ENCODE measurements at places on chromosomes 3 and 15.

DNA sequence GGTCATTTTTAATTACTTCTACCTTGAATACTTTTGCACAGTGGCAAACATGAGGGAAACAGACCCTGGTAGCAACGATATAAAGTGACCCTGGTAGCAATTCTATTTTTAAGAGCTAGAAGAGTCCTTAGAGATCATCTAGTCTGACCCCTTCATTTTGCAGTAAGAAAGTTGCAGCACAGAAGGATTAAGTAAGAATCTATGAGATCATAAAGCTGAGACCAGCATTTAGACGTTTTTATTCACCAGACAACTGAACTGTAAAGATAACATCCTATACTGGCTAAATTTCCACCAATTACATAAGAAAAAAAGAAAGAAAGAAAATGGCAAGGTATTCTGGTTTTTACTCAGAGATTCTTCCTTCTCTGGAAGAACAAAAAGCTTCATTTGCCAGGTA is 49.9 kb downstream of the LRRFIP2 start:
- no peak for DNase-seq

GRCh38 chr3:139218046-139218445 is 125.8 kb upstream of the MRPS22 start:
- DNase-seq = no peak

DNA sequence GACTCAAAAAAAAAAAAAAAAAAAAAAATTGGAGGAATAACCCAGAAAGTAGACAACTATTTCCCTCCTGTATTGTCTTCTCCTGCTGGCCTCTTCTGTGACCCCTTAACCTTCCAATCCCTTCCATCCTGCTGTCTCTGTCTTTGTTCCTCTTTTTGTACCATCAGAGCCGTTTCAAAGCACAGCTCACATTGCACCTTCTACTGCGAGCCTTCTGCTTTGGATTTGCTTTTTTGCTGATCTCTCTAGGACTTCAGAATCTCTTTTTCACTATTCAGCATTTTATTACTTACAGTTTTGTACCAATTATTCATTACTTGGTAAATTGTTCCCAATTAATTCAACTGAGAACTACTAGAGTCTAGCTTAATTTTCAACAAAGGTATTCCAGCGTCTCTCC is 284.0 kb upstream of the TBL1XR1 start:
- no peak for DNase-seq

GRCh38 chr3:181326637-181327223 is 337.2 kb upstream of the DNAJC19 start:
- no peak for DNase-seq

- DNase-seq = no peak
Measured at GRCh38 chr3:13113346-13114330, 40.4 kb upstream of the IQSEC1 start.

GRCh38 chr3:152860736-152861135 is 25.8 kb downstream of the P2RY1 start:
- DNase-seq = no peak

- peak; percentile 3 for DNase-seq
Measured at GRCh38 chr3:159322322-159322939, 520.6 kb downstream of the MFSD1 start.
